ENCODE measurements at places on chromosomes 2 and 18.
A peak's percentile ranks its signal among the peaks of the same experiment; 100 is the strongest.

DNA sequence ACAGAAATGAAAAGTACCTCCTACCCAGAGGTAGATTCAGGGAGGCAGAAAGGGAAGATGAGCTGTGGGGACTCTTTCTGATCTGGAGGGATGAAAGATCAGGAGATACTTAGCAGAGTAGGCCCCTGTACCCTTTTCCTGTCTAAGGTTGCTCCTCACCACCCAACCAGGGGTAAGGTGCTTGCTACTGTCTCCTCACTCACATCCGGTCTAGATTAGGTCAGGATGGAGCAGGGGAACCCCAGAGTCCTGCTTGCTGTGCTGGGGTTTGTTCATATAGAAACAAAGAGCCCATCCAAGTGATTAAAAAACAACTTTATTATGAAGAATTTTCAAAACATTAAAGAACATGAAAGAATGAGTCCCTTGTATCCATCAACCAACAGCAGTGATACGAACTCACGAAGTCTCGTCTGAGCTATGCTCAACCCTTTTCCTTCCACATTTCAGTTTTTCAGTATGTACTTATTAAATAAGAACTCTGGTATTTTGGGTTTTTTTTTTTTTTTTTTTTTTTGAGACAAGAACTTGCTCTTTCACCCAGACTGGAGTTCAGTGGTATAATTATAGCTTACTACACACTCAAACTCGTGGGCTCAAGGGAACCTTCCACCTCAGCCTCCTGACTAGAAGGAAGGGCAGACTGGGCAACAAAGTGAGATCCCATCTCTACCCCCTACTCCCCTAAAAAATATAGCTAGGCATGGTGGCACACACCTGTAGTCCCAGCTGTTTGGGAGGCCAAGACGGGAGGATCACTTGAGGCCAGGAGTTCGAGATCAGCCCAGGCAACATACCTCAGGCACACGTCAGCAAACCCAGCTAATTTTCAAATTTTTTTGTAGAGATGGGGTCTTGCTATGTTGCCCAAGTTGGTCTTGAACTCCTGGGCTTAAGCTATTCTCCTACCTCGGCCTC lies 28.5 kb upstream of the MCFD2 start:
- DNase-seq: no peak

GRCh38 chr2:162457490-162457889 lies 113.6 kb downstream of the GCA start:
- no peak for DNase-seq

DNA sequence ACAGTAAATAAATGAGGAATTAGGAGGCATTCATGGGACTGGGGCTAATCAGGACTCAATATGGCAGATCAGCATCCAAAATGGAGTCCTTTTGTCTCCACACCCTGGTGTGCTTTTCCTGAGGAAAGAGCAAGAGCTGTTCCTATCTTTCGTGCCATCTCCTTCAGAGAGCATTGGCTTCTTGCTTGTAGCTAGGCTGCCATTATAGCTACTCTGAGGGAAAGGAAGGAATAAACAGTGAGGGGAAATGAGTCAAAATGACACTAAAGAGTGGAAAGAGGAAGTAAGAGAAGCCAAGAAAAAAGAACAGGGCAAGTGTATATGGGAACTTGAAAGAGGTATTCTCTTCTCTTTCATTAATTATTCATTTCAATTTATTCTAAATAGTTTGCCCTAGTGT lies 8.4 kb upstream of the NMI start:
- DNase-seq: no peak

- no peak for DNase-seq
Observed at GRCh38 chr18:55361492-55362250, 226.3 kb downstream of the TCF4 start.

GRCh38 chr2:124836416-124836815 lies 811.3 kb downstream of the CNTNAP5 start:
- DNase-seq: no peak

DNA sequence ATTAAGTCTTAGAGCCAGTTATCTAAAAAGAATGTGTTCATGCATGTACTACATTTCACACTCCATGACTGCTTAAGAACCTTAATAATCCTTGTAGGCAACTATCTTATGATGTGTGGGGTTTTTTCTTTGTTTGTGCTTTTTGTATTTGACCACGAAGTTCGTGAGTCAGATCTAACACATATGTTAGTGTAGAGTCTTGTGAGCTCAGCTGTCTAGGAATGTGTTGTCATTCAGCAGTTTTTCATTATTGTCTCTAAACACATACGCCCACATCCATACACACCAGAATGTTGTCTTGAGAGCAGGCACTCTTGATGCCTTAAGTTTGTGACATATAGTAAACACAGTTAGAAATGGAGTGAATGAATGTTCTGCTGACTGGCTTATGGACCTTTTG lies 38.4 kb downstream of the CAB39 start:
- DNase-seq: no peak

DNA sequence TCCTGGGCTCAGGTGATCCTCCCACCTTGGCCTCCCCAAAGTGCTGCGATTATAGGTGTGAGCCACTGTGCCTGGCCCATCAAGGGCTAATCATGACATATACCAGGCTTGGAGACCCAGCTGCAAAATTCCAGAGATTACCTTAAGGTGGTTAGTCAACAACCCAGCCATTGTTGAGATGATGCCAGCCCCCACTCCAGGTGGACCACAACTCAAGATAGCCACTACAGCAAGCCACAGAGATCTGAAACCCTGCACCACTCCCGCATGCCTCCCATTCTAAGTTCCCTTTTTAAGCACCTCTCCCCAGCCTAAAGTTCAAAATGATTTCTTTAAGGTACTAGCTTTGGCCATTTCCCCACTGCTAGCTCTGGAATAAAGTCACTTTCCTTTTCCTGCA lies 4.6 kb upstream of the CLK1 start:
- no peak for DNase-seq

- no peak for DNase-seq
Observed at GRCh38 chr18:9762526-9762925, 54.4 kb downstream of the RAB31 start.

DNA sequence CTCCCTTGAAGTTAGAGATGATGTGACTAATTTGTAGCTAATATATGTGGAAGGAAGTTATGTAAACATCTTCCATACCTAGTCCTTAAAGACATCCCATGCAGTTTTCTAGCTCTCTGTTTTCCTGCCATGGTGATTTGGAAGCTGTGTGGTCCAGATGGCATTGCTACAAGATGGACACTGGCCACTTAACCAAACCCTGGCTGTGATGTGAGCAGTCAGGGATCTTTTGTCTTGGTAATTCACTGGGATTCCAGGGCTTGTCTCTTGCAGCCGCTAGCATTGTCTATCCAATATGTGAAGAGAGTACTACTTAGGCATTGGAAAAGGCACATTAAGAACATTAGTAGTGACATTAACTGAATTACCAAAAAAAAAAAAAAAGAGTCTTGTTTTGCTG lies 139.9 kb upstream of the DOCK10 start:
- DNase-seq: no peak

- no peak for DNase-seq
Observed at GRCh38 chr2:317501-318424, 29.9 kb upstream of the ALKAL2 start.

- DNase-seq: no peak
Observed at GRCh38 chr2:15657759-15658158, 66.1 kb downstream of the DDX1 start.

DNA sequence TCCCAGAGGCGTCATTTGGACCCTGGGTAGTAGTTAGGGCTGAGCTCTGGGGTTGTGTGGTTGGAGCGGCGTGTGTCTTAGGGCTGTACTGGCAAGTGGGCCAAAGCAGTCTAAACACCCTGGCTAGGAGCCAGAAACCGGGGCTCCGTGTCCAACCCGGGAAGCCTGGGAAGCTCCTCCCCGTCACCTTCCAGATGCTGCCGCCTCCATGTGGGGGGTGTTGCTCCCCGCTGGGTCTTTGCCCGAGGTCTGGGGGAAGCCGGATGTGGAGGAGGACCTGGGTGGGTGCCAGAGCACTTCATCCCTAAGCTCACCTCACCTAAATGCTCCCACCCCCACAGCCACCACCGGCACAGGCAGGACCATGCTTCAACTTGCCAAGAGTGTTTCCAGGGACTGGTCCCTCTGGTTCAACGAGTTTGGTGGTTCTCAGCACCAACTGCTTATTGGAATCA lies 25.4 kb downstream of the TET3 start:
- DNase-seq: peak; percentile 81

DNA sequence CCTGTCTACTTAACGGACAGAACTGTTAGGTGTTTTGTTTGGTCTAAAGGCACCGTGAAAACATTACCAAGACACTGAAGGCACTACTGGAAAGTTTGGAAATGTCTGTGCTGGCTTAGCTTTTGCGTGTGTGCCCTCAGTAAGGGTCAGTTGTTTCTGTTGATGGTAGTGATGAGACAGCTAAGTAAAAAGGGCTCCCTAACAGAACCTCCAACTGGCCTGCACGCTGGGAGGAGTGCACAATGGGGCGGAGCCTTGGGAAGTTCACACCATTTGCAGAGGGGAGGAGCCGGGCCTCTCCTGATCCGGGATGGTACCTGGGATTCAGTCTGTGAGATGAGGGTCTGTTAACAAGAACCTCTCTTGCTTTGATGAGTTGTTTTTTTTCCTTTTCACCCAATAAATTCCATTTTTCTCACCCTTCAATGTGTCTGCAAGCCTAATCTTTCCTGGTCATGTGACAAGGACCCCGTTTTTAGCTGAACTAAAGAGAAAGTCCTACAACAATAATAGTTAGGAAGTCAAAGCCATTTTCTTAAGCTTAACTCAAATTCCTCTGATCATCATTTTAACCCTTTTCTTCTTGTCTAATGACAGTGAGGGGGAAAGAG lies 368.7 kb downstream of the PARD3B start:
- DNase-seq: no peak

DNA sequence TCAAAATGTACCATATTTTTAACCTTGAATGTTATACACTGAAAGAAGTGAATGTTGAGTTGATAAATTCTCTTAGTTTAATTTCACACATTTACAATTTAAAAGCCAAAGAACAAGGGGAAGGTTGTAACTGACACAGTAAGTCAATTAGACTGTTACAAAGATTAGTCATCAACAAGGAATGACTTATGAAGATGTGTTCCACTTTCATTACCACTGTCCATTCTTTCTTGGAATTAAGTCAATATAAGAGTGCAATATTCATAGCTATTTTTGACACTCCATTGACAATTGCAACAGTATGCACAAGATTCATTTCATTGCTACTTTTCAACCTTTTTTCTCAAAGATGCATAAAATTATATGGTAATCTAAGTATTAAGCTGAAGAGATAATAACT lies 291.3 kb downstream of the RIT2 start:
- DNase-seq: no peak

DNA sequence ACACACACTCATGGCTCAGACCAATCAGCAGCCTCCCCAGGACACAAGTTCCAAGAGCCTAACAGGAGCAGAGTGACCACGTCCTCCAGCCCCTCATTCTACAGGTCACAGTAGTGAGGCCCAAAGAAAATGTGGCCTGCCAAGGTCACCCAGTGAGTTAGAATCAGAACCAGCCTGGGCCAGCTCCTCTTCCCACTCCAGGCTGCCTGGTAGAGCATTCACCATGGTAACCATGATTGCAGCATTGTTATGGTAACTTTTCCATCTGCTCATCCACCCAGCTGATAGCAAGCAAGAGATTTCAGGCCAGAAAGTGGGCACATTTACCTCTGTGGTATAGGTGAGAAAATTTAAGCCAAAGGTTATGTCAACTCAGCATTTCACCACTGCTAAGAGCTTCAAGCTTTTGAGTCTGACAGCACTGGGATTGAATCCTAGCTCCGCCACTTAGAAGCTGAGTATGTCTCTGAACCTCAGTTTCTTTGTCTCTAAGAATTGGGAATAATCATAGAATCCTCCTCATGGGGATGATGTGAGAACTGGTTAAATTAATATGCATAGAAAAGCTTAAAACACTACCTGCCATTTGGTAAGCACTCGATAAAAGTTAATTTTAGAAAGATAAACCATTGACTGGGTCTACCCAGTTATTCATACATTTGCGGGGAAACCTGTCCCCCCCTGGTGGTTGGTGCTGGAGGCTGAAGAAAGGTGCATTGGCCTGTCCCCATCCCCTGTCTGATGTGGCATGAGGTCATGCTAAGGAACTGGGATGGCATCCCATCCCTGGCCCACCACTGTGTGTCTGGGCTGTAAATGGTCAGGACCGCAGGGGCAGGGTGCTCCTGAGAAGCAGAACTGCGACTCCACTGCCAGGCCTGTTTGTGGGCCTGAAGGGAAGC lies 181.5 kb downstream of the KLHL29 start:
- no peak for DNase-seq

DNA sequence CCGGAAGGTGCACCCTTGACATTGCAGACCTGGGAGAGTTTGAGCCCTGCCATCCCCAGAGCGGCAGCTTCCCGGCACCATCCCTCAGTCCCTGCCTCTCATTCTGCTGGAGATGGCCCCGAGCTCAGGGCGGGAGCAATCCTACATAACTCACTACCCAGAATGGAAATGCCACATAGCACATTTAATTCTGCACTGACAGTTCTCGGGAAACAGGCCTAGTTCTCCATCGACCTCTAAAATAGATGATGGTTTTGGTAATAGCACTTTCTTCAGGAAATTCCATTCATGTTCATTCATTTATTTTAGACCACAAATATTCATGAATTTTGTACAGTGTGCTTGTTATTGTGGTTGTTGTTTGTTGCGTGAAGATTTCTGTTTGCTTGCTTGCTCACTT lies 92.9 kb upstream of the SLC14A2 start:
- DNase-seq: no peak

DNA sequence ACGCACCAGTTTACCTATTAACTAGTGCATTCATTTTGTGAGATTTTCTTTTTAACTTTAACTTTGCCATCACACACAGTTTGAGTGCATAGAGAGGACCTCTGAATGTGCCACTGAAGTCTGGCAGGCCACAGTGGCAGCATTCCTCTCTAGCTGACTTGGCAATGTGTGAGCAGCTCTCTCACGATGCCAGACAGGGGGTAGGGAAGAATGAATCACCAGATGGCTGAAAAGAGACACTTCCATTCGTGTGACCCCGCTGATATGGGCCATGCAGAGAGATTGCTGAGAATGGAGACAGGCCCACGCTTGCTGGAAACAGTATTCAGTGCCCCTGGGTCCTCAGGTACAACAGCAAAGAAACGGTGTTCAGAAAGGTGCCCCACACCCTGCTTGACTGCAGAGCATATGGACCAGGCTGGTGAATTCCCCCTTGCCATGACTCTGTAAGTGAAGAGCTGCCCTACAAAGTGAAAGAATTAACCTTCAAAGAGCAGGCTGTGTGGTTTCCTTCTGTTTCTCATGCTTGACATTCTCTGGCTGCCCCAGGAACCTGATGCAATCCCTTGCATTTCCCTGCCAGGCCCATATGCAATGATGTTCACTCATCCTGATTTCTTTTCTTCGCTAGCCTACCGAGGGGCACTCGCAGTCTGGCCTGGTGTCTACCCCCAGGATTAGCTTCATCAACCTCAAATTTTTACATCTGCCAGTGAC lies 236.1 kb downstream of the CDH20 start:
- no peak for DNase-seq

Data from upper lobe of right lung (tissue), 1 donor.